HEK293T (cell line): ENCODE measurements at places on chromosomes 1 and 21.

DNA sequence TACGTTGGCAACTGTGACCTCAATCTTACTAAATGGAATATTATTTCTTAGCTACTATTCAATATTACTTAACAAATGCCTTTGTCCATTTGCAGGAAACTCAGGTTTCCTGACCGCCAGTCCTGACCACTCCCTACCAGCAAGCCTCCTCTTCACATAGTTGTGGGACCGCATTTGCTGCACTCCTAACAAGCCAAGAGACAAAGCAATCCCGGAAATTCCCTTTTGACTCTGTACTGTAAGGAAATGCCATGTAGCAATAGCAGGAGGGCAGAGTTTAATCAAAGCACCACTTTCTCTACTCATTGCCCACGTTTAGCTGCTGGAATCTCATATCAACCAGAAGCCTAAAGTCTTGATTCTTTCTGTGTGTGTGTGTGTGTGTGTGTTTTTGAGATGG is 28.1 kb upstream of the ACBD6 start:
- no peak for DNase-seq

- no peak for DNase-seq
These were observed 392.3 kb upstream of the CAMK1G start for GRCh38 chr1:209191262-209191634.

- DNase-seq = no peak
These were observed 118.2 kb downstream of the RIPK4 start for GRCh38 chr21:41648591-41649031.

DNA sequence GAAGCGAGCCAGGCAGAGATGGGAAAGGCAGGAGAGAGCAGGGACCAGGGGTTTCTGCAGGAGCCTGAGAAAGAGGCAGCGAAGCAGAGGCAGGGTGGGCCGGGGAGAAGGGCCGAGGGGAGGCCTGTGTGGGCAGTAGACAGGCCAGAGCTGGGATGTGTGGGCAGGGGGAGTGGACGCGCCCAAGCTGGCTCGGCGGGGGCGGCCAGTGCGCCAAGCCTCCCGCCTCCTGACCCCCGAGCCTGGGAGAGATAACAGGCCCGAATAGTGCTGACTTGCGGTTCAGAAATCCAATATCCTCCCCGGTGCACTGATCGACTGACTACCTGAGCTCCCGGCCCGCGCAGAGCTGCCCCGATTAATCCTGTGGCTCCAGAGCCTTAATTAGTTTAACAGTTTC is 41.9 kb downstream of the AHDC1 start:
- DNase-seq = no peak

GRCh38 chr1:184493987-184494388 is 107.2 kb downstream of the C1orf21 start:
- no peak for DNase-seq

DNA sequence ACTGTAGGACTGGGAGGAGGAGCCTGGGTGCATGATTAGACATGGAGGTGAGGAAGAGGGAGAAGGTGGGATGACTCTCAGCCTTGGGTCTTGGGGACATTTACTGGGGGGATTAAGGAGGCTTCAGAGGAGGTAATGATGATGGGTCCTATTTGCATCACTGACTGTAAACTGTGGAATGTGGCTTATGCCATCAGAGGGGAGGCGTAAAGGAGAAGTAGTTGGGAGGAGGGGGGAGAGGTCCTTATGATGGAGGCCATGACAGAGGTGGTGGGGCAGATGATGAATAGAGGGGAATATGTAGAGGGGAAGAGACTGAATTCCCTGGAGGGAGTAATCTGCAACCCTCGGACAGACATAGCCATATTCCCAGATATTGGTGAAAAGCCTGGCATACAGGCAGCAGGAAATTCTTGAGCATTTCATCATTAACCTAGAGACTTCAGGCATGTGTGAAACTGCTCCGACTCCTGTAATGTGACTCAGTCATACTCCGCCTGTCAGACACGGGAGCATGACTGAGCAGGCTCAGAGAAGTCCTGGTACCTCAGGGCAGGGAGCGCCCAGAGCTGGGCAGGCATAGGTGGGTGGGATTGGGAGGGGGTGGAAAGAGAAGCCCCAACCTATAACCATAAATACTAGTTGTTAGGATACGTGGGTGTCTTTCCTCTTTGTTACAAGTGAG is 8.0 kb upstream of the LCE5A start:
- DNase-seq = no peak

DNA sequence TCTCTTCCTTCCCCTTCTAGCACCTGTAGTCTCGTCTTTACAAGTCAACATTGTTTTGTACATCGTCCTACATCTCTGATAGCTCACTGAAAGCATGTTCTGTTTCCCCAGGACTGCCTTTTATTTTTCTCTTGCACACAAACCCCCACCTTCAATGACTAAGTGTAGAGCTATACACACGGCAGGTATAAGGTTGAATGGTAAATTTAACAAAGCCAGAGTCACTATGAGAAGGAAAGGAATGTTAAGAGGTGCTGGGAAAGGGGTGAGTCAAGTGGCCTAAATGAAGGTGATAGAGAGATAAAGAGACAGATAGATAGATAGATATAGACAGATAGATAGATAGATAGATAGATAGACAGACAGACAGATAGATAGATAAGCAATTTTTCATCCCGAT is 134.3 kb upstream of the ATP1B1 start:
- DNase-seq = no peak

GRCh38 chr1:48200166-48200900 is 22.2 kb upstream of the SLC5A9 start:
- DNase-seq = no peak

GRCh38 chr1:202235003-202235660 is 41.5 kb downstream of the LGR6 start:
- no peak for DNase-seq

DNA sequence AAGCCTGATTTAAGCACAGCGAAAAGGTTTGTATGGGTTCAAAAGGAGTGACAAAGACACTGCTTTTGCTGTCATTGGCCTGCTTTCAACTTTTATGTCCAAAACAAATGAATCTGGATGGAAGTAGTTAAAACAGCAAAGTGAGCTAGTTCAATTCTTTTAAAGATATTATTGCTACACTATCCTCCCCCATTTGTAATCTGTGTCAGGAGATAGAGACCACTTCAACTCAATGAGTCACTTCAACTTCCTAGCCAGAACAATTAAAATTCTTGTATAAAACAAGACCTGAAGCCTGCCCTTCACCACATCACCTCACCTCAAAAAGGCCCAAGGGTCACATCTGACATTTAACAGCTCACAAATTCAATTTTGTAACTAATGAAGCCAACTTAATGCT is 364.1 kb upstream of the LYPLAL1 start:
- DNase-seq = no peak

DNA sequence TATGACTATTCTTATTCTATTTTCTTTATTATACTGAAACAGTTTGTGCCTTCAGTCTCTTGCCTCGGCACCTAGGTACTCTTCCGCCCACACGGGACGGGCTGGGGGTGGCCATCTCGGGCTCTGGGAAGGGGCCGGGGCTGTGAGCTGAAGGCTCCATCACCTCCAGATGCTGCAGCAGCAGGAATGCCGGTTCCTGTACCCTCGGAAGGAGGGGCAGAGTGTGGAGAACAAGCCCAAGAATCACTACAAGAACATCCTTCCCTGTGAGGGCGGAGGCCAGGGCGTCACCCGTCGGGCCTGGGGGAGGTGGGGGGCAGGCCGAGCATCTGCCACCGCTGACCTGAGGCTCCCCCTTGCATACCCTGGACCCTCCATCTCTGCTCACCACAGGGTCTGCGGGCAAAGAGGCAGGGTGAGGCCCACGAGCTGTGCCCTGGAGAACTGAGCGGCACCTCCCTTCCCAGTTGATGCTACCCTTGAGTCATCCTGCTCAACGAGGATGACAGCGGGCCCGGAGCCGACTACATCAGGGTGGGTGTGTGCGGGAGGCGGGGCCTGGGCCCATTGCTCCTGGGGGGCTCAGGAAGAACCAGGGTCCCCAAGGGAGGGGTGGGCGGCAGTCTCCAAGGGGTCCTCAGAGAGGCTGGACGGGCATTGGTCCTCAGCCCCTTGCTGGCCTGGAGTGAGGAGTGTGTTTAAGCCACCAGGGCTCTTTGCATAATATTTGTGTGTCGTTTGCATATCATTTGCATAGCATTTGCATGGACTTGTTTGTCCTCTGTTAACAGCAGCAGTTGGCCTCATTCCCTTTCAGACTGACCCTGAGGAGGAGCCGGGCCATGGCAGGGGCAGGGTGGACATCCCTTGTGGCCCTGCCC is 7.5 kb downstream of the RNF223 start:
- DNase-seq = no peak

GRCh38 chr1:28297826-28298225 is 31.0 kb upstream of the MED18 start:
- no peak for DNase-seq

GRCh38 chr1:178374016-178374415 is 122.7 kb downstream of the CLEC20A start:
- DNase-seq = no peak

DNA sequence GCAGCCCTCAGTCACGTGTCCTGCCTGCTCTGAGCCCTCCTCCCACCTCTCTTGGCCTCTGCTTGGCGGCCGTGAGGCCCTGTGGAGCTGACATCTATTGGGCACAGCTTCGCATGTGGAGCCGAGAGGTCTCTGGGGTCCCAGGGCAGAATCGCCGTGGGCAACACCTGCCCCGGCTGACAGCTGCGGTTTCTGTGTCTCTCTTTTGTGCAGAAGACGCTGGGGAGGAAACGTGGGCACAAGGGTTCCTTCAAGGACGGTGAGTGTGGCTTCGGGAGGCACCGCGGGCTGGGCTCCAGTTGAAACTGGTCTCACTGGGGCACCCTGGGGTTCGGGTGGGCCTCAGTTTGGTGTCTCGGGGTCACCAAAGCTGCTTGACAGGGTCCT is 11.5 kb downstream of the ARHGEF16 start:
- no peak for DNase-seq

- DNase-seq = no peak
These were observed 184.8 kb upstream of the RAB4A start for GRCh38 chr1:229086091-229086490.
